ENCODE measurements at places on chromosomes 5 and 9.

GRCh38 chr9:95580812-95581761 is 64.3 kb upstream of the PTCH1 start:
- H3K27ac ChIP-seq = no peak overlapping the region
- H3K27me3 ChIP-seq = no peaks in the 10 kb centered on the region
- H3K4me1 ChIP-seq = no peaks in the 10 kb centered on the region
- H3K36me3 ChIP-seq = no peaks in the 10 kb centered on the region
- no peak overlapping the region for H3K4me3 ChIP-seq

GRCh38 chr5:156354571-156354970 is 27.6 kb downstream of the SGCD start:
- H3K4me1 ChIP-seq = no peaks in the 10 kb centered on the region
- no peaks in the 10 kb centered on the region for H3K27me3 ChIP-seq
- no peak overlapping the region for H3K4me3 ChIP-seq
- H3K36me3 ChIP-seq = no peaks in the 10 kb centered on the region
- DNase-seq = no peak

- no peaks in the 10 kb centered on the region for H3K36me3 ChIP-seq
- no peaks in the 10 kb centered on the region for H3K4me1 ChIP-seq
- no peak overlapping the region for H3K4me3 ChIP-seq
Measured at GRCh38 chr9:27209034-27209433, 87.9 kb downstream of the EQTN start.

DNA sequence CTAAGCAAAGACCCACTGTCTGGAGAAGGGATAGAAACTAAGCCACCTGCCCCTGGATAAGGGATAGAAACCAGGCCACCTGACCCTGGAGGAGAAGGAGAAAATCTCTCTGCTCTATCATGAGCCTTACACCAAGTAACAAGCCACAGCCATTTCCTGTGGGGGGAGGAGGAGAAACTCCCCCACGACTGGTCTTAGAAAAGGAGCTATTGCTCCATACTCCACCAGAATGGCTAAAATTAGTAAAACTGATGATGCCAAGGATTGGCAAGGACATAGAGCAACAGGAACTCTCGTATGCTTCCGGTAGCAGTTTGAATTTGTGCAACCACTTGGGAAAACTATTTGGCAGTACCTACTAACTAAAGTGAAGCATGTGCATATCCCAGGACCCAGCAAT is 70.8 kb downstream of the ACTL7B start:
- no peaks in the 10 kb centered on the region for H3K4me1 ChIP-seq
- no peak overlapping the region for H3K27ac ChIP-seq
- H3K27me3 ChIP-seq = no peaks in the 10 kb centered on the region
- H3K4me3 ChIP-seq = no peak overlapping the region

- no peak for DNase-seq
- no peak overlapping the region for H3K27ac ChIP-seq
- no peak overlapping the region for H3K4me3 ChIP-seq
- H3K4me1 ChIP-seq = no peaks in the 10 kb centered on the region
Measured at GRCh38 chr5:107501965-107502675, 168.6 kb downstream of the EFNA5 start.

GRCh38 chr5:135441350-135441831 is 5.8 kb downstream of the DCANP1 start:
- H3K4me1 ChIP-seq = no peaks in the 10 kb centered on the region
- DNase-seq = no peak
- no peak overlapping the region for H3K4me3 ChIP-seq
- no peaks in the 10 kb centered on the region for H3K27me3 ChIP-seq
- H3K27ac ChIP-seq = no peak overlapping the region
- H3K36me3 ChIP-seq = no peaks in the 10 kb centered on the region

DNA sequence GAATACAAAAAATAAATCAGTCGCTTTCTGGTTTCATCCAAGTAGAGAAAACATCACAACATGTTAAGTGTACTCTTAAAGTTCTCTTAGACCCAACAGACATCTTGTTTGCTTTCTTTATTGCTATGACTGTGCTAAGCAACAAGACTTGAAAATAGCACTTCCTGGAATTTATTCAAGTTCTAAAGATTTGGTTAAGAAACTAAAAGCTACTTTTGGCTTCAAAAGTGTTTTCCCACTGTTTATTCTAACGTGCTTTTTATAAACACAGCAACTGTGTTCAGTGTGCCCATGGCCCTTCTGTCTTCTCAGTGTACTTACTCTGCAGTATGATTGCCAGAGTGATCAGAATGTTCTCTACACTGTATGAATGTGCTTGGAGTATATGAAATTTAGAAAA is 109.8 kb downstream of the GIN1 start:
- H3K4me1 ChIP-seq = no peaks in the 10 kb centered on the region
- H3K36me3 ChIP-seq = peaks cover 84% of the 10 kb centered on the region
- H3K27ac ChIP-seq = no peak overlapping the region
- H3K4me3 ChIP-seq = no peak overlapping the region
- no peaks in the 10 kb centered on the region for H3K27me3 ChIP-seq

DNA sequence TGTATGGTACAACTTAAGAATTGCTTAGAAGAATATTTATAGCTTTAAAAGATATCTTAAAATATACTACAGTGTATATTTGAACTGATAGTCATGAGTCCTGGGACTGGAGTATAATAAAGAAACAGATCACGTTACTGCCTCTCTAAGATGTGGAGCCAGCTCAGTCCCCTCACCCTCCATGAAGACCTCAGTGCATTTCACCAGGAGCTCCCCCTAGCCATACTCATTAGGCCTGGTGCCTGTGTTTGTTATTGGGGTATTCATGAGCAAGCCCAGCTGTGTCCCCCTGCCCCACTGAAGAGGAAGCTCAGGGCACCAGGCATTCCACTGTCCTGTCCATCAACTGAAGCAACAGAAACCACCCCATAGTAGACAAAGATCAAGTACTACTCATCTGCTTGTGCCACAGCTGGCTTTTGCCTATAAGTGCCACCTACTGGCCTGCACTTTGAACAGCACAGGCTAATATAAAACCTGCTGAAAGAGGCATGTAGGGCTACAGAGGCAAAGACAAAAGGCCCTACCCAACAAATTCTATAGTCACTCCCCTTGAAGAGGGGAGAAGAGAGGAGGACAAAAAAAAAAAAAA is 850.2 kb upstream of the NUDT12 start:
- H3K36me3 ChIP-seq = no peaks in the 10 kb centered on the region
- no peaks in the 10 kb centered on the region for H3K27me3 ChIP-seq
- no peak overlapping the region for H3K4me3 ChIP-seq
- DNase-seq = no peak

DNA sequence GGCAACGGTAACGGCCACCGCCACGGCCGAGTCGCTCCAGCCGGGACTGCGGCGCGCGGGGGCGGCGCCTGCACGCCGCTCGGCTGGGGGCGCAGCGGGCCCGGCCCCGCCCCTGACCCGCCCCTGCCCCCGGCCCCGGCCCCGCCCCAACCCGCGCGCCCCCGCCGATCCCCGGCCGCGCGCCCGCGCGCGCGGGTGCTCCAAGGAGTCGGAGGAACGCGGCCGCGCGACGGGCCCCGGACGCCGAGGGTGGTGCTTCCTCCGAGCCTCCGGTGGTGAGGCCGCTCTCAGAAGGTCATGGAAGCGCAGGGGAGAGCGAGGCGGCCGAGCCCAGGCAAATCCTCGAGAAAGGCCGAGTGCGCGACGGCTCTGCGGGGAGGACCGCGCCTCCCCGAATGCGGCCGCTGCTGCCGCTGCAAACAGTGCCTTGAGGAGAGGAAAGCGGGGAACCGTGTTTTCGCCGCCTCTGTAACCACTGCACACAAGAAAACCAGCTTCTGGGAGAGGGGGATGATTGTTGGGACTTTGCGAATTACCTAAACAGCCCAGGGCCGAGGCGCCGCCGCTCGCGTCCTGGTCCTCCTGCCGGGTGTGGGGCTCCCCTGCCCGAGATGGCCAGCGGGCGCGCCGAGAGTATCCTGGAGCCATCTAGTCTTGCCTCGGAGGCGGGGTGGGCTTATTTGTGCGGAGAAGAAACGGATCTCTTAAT is at the start of gene LIFR:
Gene LIFR, minus strand, starts transcription at position 48 of the 709 bp plus-strand sequence. CDS start 25,999 bp downstream, outside the sequence.
- peak; percentile 93 for DNase-seq
- H3K27ac ChIP-seq = peak within 1 kb of the TSS; percentile 98
- no peaks in the 10 kb centered on the region for H3K27me3 ChIP-seq
- H3K36me3 ChIP-seq = no peaks in the 10 kb centered on the region

DNA sequence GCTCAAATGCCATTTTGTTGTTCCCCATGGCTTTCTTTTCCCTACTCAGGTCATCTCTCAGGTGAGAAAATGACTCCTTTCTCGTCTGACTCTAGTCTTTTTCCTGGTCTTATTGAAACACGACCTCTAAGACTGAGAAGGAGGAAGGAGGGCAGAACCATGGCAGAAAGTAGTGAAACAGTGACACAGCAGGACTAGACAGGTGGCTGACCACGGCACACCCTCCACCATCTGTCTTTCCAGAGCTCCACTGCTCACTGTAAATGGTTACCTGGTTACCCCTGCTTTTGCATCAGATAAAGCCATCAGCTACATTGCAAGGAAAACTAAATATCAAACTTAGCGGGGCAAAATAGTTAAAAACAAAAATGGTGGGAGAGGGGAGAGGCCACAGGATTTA is 30.9 kb downstream of the NR4A3 start:
- H3K4me3 ChIP-seq = no peak overlapping the region
- H3K27me3 ChIP-seq = no peaks in the 10 kb centered on the region
- peaks cover 35% of the 10 kb centered on the region for H3K36me3 ChIP-seq
- no peaks in the 10 kb centered on the region for H3K4me1 ChIP-seq

Data from heart left ventricle (tissue), 16 donors.